NCI-H1092 (cell line): ENCODE measurements at places on chromosomes 6 and 20.

GRCh38 chr6:105594821-105595220, 191.9 kb upstream of the PREP start:
- DNase-seq: no peak

GRCh38 chr20:31523361-31524283, 9.4 kb downstream of the HM13 start:
- no peak for DNase-seq

DNA sequence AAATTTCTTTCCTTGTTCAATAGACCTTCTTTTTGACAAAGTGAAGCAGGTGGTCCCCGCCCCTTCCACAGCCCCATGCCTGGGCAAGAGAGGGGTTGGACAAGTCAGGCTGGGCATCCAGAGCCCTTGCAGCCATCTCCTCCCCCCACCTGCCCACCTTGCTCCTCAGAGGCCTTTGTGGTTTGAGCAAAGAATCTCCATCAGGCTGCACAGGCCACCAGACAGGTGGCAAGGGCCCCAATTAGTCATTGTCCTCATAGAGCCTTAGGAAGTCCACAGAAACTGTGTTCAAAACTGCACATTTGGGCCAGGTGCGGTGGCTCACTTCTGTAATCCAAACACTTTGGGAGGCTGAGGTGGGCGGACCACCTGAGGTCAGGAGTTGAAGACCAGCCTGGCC, 1.5 kb upstream of the MAPK13 start:
- DNase-seq: no peak

DNA sequence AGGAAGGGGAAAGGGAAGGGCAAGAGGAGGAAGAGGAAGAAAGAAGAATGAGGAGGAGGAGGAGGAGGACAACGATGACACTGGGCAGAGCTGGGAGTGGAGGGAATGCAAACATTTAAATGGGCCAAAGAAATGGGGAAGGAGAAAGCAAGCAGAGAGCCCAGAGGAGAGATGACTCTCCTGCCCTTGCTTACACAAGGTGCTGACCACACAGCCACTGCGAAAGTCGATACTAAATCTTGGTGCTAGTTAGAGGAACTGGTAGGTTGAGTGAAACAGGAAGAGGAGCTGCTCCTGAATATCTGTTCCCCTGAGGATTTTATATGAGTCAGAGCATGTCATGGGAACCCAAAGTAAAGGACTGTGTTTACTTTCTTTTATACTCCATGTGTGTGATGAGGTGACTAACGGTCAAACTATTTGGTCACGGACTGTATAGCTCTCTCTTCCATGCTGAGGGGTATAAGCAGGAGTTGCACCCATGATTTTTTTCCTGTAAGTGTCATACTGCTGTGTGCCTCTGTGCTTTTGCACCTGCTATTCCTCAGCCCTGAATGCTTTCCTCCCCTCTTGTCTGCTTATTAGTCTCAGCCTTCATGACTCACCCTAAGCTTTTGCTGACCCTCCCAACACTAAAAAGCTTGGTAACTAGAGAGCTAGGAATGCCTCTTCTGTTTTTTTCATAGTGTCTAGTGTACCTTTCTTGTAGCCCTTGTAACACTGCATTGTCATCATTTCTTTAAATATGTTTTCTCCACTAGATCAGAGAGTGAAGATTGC, 9.5 kb upstream of the PAQR8 start:
- DNase-seq: no peak

GRCh38 chr6:143746202-143747119, 68.7 kb downstream of the PHACTR2 start:
- no peak for DNase-seq

- no peak for DNase-seq
Observed at GRCh38 chr6:96058082-96058481, 42.3 kb downstream of the FUT9 start.

DNA sequence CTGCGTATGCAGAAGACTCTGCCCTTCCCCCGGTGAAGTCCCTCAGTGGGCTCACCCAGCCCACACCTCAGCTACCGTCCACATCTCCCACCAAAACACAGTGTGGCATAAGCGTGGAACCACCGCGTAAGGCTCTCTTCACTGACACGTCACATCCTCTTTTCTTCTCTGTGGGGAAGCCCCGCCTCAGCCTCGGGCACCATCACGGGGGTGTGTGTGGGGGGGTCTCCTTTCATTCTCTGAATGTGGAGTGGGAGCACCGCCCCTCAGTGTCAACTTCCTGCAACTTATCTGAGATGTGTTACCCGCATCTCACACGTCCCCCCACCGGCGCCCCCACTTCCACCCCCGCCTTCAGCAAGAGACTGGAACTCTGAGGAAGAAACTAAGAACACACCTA, 388.4 kb upstream of the JARID2 start:
- no peak for DNase-seq

DNA sequence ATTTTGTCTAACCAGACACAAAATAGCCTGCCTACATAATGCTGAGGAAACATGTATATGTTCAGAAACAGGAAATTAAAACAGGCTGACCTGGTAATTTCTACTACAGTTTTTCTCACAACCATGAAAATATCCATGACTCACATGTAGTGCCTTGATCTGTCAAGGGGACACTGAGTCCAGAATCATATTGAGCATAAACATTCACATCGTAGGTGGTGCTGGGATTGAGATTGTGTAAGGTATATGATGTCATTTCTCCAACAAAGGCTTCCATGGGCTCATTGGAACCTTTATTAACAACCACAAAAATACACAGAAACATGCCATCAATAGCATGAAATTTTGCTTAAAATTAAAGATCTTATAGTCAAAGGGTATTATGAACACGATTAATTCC, 80.9 kb downstream of the COL12A1 start:
- no peak for DNase-seq

DNA sequence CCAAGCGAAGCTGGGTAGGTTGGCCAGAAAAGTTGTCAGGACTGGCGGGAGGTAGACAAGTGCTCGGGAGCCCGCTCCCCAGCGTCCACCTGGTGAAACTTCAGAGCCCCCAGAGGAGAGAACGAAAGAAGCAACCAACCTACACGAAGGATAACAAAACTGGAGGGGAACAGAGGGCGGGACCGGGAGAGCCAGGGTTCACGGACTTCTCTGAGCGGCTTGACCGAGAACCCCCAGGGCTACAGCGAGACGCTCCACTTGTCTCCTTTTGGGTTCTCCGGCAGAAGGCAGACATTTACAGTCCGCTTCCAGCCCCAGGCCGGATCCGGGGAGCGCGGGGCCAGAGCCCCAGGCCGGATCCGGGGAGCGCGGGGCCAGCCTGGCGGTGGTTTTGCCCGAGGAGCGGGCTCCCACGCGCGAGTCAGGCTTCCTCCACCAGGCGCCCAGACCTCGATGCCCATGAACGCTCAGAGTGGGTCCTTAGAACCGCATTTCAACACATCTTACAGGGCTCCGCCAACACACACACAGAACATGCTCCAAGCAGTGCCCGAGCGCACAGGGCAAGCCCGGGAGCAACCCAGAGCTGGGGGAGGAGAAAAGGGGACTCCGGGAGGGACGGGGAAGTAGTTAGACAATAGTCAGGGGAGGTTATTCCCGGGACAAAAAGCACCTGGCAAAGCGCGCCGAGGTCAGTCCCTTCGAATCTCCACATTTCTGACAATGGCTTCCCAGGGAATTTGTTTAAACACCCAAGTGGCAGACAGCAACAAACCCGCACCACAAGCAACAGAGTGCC, 1.1 kb downstream of the PTPRK start:
- no peak for DNase-seq

DNA sequence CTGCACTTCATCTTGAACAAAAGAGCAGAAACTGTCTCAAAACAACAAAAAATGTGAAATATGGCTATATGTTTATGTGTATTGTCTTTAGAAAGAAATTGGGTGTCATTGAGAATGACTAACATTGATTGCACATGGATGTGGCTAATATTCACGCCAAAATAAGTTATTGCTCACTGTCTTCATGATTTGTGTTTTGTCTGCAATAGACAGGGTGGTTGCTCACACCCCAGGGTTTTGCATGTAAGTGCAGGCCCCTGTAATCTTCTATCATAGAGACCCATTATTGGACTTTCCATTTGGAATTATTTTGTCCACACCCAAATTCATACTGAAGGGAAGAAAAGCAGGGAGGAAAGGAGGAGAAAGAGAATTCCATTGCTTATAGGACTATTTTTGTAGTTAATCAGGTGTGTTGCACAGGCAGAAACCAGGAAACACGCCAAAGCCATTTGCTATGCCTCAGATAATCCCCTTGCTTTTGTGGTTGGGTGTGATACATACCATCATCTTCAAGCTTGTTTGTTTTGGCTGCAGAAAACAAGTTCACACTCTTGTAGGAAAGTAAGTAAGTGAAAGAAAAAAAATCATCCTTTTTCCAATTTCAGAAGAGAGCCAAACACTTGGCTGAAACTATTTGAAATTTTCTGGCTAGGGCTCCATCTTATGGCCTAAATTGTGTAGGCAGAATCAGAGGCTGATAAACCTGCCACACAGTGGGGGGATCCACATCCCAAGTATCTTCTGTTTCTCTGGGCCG, 214.1 kb downstream of the COL12A1 start:
- no peak for DNase-seq

GRCh38 chr6:57097596-57097995, 7.6 kb downstream of the ZNF451 start:
- DNase-seq: no peak

- no peak for DNase-seq
Observed at GRCh38 chr20:16295534-16295933, 277.7 kb downstream of the KIF16B start.

- DNase-seq: no peak
Observed at GRCh38 chr6:8803181-8803760, 367.9 kb upstream of the SLC35B3 start.

GRCh38 chr20:24350923-24351368, 118.5 kb upstream of the SYNDIG1 start:
- DNase-seq: no peak

DNA sequence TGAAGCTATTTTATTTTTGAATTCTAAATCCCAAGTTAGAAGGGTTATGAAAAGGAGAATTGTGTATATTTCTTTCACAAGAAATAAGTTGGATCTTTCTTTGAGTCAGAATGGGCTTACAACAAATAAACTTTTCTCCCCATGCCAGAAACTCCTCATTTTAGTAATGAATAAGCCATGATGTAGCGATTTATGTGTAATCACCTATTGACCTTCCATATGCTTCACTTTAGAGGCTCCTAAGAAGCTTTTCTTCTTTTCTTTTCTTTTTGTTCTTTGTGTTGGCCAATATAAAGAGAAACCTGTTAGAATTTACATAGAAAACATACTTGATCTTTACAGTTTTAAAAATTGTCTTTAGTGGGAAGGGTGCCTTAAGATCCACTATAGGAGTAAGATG, 370.2 kb downstream of the UTRN start:
- no peak for DNase-seq
